ENCODE measurements at places on chromosomes 1 and 21. TPM values are rescaled to one million over a fixed set of nuclear protein-coding genes. Genes with fewer than 3 reads are reported as not detected.

Gene WDR64
- total RNA-seq: not detected

Gene CRYAA
- not detected for total RNA-seq

Gene CDKN2C
- total RNA-seq: 11.5 TPM

Gene PACC1
- 19.2 TPM for total RNA-seq

Gene RGSL1
- total RNA-seq: not detected

Gene AGMAT
- 1.8 TPM for total RNA-seq

Gene HRNR
- not detected for total RNA-seq

Gene GPATCH3
- total RNA-seq: 8.7 TPM

Gene LRRC41
- total RNA-seq: 86.3 TPM

Gene ASCL5
- not detected for total RNA-seq

Gene CR1L
- total RNA-seq: not detected

Gene TLCD4
- 0.75 TPM for total RNA-seq

Data from uterine smooth muscle cell (primary cell).